ENCODE measurements at places on chromosomes 12 and 14. TPM values are rescaled to one million over a fixed set of nuclear protein-coding genes. Genes with fewer than 3 reads are reported as not detected.

- no peak for DNase-seq
These were observed 125.2 kb downstream of the ZNF664 start for GRCh38 chr12:124098101-124098757.

- DNase-seq = no peak
These were observed 81.9 kb downstream of the CFAP54 start for GRCh38 chr12:96571101-96571862.

KIAA0586 gene
- 4.2 TPM for total RNA-seq

DNA sequence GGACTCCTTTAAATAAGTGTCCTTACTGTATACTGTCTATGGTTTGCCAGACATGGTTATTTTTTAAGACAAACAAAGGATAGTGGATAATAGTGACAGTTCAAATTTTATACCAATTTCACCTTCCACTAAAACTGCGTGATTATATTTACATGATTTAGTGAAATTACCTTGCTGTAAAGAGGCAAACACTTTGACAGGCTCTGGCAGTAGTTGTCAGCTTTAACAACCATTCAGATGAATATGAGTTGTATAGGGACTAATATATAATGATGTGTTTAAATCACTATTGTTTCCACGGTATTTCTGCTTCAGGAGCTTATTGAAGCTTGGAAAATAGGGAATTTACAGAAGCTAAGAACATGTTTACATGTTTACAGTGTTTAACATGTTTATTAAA lies 1364.0 kb downstream of the FSCB start:
- no peak for DNase-seq

GPRC5D gene
- 0.24 TPM for total RNA-seq

DNA sequence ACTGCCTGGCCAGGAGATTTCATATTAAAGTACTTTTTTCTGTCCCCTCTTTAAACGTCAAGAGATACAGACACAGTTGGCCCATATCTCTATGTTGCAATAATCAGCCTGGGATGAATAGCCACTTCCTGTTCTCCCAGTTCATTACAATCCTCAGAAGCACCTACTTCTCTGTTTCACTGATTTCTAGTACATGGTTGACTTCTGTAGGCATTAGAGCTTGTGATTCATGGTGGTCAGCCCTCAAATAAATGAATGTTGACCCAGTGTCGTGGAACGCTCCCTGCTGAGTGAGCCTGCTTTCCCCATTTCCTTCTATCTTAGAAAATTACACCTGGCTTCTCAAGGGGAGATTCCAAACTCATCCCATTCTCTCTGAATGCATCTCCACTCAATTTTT lies 416.7 kb downstream of the PDZRN4 start:
- DNase-seq = no peak

- DNase-seq = no peak
These were observed 49.9 kb downstream of the PEBP1 start for GRCh38 chr12:118185602-118186397.

GRCh38 chr12:107317751-107318555 lies 224.6 kb upstream of the CRY1 start:
- peak; percentile 93 for DNase-seq

TSHR gene
- total RNA-seq = not detected

DNA sequence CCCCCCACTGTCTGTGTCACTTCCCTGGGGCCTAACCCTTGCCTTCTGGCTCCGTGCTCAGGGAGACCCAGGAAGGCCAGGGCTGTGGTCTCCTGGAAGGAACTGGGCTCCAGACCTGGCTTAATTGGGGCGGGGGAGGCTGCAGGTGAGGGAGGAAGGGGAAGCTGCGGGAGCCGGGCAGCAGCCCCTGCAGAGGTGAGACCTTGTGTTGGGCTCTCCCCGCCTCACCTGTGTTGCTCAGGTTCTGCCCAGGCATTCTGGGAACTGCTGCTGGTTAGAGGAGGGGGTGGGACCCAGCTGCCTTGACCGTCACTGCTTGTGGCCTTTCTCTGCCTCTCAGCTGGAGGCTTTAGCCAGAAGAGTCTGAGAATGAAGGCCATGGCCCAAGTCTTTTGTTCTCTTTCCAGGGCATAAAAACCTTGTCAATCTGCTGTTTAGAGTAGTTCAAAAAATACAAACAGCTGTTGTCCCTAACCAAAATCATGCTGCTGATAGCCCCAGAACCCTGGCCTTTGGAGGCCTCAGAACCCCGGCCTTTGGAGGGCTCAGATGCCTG lies 247.6 kb downstream of the CHST11 start:
- no peak for DNase-seq

GPR132 gene
- total RNA-seq = 0.14 TPM

GRCh38 chr12:66724616-66725015 lies 45.7 kb upstream of the GRIP1 start:
- no peak for DNase-seq

GRCh38 chr14:59161561-59162175 lies 26.8 kb upstream of the DAAM1 start:
- no peak for DNase-seq

GYS2 gene
- not detected for total RNA-seq

DNA sequence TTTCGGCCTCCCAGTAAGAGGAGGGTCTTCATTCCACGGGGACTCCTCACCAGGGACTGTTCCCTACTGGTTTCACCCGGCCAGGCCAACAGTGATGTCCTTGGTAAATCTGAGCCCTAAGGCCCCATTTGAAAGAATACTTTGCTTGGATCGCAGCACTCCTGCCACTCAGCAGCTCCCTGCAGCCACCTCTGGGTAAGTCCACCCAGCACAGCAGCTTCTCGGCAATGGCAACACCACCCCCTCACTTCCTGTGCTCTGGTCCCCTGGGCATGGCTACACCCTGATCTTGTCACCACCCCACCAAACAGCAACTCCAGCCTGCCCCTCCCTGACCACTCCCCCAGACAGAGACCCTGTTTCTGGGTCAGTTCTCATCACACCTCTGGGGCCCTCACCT lies 100.3 kb downstream of the SETD3 start:
- no peak for DNase-seq

Measured in pancreas (tissue), 10 donors.